NCI-H345 (cell line): ENCODE measurements at places on chromosomes 2 and 18.

GRCh38 chr2:110140401-110140800, 24.8 kb upstream of the MALL start:
- DNase-seq = no peak

- no peak for DNase-seq
Measured at GRCh38 chr2:160405077-160405867, 88.3 kb downstream of the RBMS1 start.

DNA sequence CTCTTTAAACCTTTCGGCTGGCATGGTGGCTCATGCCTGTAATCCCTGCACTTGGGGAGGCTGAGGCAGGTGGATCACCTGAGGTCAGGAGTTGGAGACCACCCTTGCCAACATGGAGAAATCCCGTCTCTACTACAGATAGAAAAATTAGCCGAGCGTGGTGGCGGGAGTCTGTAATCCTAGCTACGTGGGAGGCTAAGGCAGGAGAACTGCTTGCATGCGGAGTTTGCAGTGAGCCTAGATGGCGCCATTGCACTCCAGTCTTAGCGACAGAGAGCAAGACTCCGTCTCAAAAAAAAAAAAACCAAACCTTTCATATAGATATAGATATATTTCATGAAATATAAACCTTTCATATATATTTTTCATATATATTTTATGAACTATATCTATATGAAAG, 864.7 kb downstream of the TRIB2 start:
- no peak for DNase-seq

GRCh38 chr2:32061973-32062861, 1.1 kb upstream of the SPAST start:
- peak; percentile 55 for DNase-seq

- DNase-seq = no peak
Measured at GRCh38 chr2:241867776-241868420, 1.6 kb upstream of the RTP5 start.

GRCh38 chr2:199602271-199602895, 144.6 kb upstream of the SATB2 start:
- peak; percentile 8 for DNase-seq

GRCh38 chr2:58019229-58019628, 27.4 kb upstream of the VRK2 start:
- DNase-seq = no peak

- DNase-seq = peak; percentile 44
Measured at GRCh38 chr2:202375033-202375608, 1.0 kb upstream of the BMPR2 start.

DNA sequence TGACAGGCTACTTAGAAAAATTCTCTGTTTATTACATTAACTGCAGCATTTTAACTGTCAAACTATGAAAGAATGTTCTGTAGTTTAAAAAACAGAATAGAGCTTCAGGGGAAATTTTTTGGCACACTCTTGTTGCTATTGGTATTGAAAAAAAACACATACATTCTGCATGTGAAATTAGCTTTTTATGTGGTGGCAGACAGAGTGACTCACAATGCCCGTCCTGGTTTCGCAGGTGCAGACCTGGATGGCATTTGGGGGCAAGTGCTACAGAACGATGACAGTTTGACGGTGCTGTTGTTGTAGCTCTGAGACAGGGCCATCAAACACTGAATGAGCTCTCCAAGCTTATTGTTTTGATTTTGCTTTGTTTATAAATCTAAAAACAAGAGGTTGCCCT, 105.0 kb upstream of the MAP3K20 start:
- DNase-seq = no peak

GRCh38 chr2:74003494-74004211, 18.9 kb downstream of the TET3 start:
- peak; percentile 75 for DNase-seq

- no peak for DNase-seq
Measured at GRCh38 chr2:238091436-238092060, 8.6 kb upstream of the ESPNL start.

GRCh38 chr18:34965108-34965507, 76.1 kb upstream of the MAPRE2 start:
- DNase-seq = peak; percentile 84

DNA sequence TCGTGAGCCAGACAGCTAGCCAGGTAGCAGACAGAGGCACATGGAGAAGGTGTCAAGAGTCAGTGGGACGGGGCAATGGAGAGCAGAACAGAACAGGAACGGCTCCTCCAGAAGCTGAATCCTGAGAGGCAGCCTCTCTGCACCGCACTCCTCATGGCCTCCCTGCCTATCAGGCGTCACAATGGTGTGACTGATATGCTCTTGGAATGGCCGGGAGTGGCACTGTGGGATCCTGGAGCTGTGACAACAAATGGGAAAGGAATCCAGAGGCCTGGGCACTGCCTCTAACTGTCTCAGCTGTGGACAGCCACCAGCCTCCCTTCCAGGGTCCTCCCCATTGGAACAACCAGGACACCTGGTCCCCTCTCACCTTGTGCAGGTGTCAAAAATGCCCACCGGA, 89.1 kb upstream of the ID2 start:
- DNase-seq = no peak

DNA sequence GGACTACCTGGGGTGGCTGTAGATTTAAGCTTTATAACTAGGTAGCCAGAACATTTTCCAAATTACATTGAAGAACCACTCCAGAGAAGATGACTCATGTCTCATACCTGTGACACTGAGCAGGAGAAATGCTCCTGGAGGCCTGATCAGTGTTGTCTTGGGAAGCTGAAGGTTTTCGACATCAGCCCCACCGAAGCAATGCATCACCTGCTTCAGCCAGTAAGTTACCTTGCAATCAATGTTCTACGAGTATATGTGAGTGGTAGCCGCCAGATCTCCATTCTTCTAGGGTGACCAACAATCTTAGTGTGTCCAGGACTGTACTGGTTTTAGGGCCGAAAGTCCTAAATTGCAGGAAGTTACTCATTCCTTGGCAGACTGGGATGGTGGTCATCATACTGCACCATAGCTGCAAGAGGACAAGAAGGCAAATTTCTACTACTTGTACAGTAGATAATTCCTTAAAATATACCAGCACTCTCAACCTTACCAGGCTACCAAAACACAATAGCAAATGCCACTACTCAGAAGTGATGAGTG, 109.3 kb upstream of the LINC00305 start:
- no peak for DNase-seq

DNA sequence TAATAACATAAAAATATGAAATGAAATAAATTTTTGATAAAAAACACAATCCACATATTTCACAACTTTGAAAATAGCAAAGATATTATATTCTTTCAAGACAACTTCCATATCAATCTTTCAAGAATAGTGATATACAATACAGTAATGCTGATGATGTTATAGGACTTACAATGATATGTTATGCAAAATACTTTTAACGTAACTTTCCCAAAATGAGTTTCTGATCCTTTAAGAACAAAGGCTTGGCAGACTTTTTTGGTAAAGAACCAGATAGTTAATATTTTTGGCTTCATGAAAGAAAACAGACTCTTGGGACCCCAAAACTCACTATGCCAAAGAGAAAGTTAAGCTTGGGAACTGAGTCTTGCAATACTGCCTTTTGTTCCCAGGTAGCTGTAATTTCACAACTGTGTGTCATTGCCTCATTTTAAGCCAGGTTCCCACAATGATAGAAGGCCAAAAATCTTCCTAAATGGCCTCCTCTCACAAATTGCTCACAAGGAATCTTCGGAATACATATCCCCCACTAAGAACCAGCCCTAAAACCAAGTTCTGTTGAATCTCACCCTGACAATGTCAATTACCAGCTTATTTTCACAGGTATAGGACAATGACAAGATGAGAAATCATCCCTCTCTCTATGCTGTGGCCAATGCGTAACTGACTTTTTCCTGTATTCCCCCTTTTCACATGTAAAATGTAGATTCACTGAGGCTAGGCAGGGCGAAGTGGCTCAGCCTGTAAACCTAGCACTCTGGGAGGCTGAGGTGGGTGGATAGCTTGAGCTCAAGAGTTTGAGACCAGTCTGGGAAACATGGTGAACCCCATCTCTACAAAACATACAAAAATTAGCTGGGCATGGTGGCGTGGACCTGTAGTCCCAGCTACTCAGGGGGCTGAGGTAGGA, 54.8 kb upstream of the STRN start:
- DNase-seq = no peak

- DNase-seq = no peak
Measured at GRCh38 chr18:62919109-62919838, 203.9 kb downstream of the PHLPP1 start.

GRCh38 chr2:13227578-13227977, 510.8 kb downstream of the TRIB2 start:
- DNase-seq = peak; percentile 84

- DNase-seq = no peak
Measured at GRCh38 chr18:51516478-51517038, 319.1 kb upstream of the MEX3C start.

- no peak for DNase-seq
Measured at GRCh38 chr2:154457286-154457685, 241.2 kb upstream of the KCNJ3 start.

- DNase-seq = no peak
Measured at GRCh38 chr2:173869244-173870229, 95.6 kb downstream of the SP3 start.

DNA sequence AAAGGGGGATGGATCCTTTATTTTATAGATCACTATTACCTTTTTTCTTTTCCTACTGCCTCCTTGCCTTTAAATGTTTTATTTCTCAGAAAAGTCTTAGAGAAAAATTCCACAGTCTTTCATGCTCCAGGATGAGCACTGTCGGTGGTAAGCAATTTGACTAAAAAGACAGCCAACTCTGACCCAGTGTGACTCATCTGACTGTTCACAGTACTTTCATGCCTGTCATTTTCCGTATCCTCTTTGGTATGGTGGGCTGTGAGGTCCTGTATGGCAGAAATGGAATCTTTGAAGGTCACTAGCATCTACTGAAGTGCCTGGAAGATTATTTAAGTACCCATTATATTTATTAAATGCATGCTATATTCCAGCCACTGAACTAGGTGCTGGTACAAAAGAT, 2.1 kb upstream of the RFTN2 start:
- DNase-seq = no peak

DNA sequence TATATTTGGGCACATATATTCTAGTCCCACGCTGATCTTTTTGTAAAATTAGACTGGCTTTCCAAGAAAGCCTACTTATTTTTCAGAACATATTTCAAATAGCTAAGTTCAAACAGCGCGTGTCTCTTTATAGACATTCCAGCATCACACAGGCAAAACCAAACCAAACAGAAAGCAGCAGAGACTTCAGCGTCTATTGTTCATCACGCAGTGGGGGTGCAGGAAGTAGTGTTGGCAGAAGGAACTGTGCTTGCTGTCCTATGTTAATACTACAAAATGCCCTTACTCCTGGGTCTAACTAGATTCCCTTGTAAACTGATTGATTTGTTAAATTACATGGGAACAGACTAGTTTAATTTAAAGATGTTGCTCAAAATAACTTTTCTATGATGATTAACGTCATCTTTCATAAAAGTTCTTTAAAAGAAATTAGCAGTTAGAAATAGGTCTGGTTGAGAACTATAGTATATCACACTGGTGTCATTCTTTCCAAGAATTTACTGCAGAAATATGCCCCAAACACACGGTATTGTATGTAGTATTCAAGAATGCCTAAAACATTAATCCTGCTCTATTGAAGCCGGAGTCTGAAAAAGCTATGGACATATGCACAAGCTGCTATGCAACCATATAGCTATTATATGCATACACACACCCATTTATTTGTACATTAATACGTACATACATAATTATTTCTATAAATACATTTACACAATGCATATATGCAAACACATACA, 436.3 kb downstream of the CBLN2 start:
- peak; percentile 78 for DNase-seq

DNA sequence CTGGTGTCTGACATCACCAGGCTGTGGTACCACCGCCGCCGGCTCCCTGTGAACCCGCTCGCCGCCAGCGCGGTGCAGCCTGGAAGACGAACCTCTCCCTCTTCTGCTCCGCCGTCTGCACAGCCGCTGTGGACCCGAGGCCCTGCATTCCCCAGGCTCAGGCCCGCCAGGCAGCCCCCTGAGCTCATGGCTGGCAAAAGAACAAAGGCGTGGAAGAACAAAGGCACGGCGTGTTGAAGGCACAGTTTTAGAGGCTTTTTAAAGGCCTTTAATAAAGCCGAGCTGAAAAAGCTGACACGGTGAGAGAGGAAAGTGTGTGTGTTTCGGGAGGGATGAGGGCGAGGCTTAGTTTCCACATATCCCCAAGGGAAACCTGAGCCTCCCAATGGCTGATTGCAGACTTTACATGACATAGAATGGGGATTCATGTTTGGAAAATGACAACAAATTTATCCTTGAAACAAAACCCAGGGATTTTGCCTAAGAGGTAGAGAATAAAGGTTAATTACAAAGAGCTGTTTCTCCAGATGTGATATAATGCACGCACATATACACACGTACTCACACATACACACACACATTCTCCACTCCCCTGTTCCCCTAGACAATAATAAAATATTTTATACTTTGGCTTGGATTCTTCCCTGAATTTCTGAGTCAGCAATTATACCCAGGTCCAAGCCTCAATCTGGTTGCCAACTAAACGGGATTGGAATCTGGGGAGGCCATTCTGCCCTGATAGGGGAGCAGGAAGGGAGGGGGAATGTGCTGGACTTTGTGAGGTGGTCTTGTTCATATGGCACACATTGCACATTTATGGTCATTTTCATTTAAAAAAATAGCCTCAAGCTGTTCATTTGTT, 39.7 kb downstream of the RFX8 start:
- DNase-seq = no peak

GRCh38 chr2:68060652-68061051, 2.2 kb downstream of the C1D start:
- no peak for DNase-seq

- DNase-seq = no peak
Measured at GRCh38 chr2:211367711-211368110, 811.3 kb downstream of the CPS1 start.

- DNase-seq = no peak
Measured at GRCh38 chr18:45686891-45687611, 36.9 kb upstream of the SLC14A1 start.

- no peak for DNase-seq
Measured at GRCh38 chr2:81996332-81996731, 1691.8 kb upstream of the LRRTM1 start.

DNA sequence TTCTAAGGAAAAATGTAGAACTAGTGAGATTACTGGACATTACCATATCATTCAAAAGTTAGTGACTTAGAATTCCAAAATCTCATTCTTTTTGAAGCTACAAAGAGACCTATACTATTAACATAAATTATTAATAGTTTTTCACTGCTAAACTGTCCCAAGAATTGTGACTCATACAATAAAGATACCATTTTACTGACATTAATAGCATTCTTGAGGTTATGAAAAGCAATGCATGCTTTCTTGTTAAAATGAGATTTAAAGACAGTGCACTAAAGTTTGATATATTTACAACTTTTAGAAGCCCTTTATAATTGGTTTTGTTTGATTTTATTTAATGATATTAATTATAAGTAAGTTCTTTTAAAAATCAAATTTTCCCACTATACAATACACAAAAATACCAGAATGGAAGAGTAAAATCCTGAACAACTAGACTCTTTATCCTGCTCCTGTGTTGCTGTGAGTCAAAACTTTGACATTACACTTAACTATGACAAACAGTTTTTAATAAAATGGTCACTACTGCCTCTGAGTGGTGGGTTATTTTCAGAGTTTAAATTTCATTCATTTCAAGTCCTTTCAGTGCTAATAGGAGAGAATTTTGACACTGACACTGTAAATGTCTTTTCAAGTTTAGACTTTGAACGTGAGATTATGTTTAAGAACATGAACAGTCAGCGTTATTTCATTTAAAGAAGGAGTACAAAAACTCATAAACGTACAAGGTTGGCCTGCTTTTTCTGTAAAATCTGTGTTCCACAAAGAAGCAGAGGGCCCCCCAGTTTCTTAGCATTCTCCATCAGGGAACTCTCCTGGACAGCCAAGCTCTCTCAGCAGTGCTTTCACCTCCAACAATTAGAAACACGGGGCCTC, 54.5 kb downstream of the FAM124B start:
- DNase-seq = no peak

GRCh38 chr18:58928386-58928785, 63.7 kb downstream of the ZNF532 start:
- no peak for DNase-seq
